ENCODE measurements at places on chromosomes 4 and X. TPM values are rescaled to one million over a fixed set of nuclear protein-coding genes. Genes with fewer than 3 reads are reported as not detected.

The EOLA2 gene
- 22.0 TPM for total RNA-seq

The PROM1 gene
- total RNA-seq = not detected

The HSFX2 gene
- total RNA-seq = not detected

The TAF7L gene
- total RNA-seq = 0.13 TPM

The SCD5 gene
- total RNA-seq = 3.1 TPM

The MXD4 gene
- 5.9 TPM for total RNA-seq

The CCKAR gene
- total RNA-seq = not detected

The SSX2 gene
- not detected for total RNA-seq

The MAGEA11 gene
- not detected for total RNA-seq

The VCX gene
- total RNA-seq = not detected

Measured in activated CD8-positive, alpha-beta T cell treated with anti-CD3 and anti-CD28 coated beads, Interleukin-2, amount 10 ng/mL, durations not matched to agents 7 days and 5 days (primary cell).